Epithelial cell of esophagus (primary cell): ENCODE measurements at places on chromosomes 3 and 15.

GRCh38 chr15:39061952-39062464 is 497.4 kb upstream of the RASGRP1 start:
- no peak for DNase-seq

GRCh38 chr3:71067977-71068654 is 515.4 kb downstream of the FOXP1 start:
- no peak for DNase-seq

DNA sequence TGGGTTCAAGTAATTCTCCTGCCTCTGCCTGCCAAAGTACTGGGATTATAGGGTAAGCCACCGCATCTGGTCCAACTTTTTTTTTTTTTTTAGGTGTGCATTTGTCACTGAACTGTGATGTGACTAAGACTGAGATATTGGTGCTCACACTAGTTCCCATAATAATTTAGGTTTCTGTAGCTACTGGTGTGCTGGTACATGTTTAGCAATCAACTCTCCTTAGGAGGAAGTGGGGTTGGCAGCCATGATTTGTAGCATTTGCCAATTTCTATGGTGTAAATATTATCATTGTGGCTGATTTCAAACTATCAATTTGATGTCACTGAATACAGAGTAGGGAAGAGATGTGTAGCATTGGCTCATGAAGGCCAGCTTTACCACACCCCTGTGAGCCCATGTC is 372.7 kb downstream of the EDEM1 start:
- no peak for DNase-seq

DNA sequence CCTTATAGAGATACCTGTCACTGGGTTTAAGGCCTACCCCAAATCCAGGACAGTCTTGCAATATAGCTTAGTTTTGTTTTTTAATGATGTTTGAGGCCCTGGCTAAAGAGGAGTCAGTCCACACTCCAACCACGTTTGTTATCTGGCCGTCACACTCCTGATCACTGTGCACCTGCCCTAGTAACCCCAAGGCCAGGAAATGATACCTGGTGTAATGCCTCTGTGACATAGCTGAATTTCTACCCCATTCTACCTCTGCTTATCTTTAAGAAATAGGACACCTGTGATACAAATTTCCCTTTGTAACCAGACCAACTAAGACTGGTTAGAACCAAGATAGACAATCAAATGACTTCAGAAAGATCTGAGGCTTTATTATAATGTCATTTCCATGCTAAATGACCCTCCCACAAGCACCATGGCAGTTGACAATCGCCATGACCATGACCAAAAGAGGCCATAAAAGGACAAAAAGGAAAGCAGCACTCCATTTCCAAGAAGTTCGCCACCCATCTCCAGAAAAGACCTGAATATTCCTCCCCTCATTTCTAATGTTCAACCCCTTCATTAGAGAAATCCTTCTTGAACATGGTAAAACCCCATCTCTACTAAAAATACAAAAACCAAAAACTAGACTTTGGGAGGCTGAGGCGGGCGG is 4.8 kb upstream of the RTP3 start:
- DNase-seq, result no peak

- no peak for DNase-seq
Measured at GRCh38 chr15:65385870-65386258, 8.1 kb upstream of the IGDCC3 start.

GRCh38 chr15:73745073-73745472 is 8.1 kb downstream of the INSYN1 start:
- DNase-seq, result peak; percentile 20

- no peak for DNase-seq
Measured at GRCh38 chr3:50117120-50117519, 28.4 kb downstream of the RBM5 start.

DNA sequence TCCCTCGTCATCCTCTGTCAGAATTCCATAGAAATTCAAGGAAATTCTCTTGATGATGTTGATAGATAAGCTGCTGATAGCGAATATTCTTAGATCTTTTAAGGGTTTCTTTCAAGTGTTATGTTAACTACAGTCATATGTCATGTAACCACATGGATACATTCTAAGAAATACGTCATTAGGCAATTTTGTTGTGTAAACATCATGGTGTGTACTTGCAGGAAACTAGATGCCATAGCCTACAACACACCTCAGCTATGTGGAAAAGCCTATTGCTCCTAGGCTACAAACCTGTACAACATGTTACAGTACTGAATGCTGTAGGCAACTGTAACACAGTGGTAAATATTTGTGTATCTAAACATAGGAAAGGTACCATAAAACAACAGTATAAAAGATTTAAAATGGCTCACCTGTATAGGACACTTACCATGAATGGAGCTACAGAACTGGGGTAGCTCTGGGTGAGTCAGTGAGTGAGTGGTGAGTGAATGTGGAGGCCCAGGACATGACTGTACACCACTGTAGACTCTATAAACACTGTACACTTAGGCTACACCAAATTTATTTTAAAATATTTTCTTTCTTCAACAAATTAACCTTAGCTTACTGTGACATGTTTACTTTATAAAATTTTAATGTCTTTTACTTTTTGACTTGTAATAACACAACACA is 34.6 kb downstream of the GLDN start:
- peak; percentile 84 for DNase-seq

- peak; percentile 34 for DNase-seq
Measured at GRCh38 chr3:69116897-69117296, 5.5 kb downstream of the LMOD3 start.

DNA sequence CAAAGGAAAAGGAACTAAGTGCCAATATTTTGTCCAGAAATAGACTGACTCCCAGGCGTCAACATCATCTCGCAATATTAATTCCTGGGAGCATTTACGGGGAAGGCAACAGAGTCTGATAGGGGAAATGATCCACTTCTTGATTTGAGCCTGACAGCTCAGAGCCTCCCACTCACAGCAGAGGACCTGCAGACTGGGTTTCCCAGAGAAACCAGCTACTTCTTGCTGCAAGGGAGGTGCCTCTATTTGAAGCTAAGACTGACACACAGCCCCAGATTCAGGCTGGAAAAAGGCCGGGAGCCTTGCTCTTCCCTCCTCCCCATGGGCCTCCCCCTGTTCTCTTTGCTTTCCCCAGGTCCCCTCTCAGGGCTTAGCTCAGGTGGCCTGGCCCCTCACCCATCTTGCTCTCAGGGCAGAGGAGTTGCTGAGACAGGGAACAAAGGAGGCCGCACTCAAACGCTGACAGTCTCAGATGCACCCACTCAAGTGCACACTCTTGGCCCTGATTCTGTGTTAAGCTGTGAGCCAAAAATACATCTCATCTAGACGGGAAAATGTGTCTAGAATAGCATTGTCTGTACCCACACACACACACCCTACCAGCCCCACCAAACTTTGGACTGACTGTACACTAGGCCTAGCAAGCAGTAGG is 49.8 kb upstream of the DCLK3 start:
- DNase-seq, result no peak

GRCh38 chr15:69215314-69216035 is 55.0 kb downstream of the GLCE start:
- DNase-seq, result no peak

GRCh38 chr15:23038726-23039142 is 635 bp downstream of the TUBGCP5 start:
- DNase-seq, result peak; percentile 63

GRCh38 chr3:133895208-133896001 is at the start of gene RAB6B:
Gene RAB6B (minus strand): TSS chr3:133895882. CDS start chr3:133895466, 416 bp downstream.
- peak; percentile 39 for DNase-seq

- DNase-seq, result no peak
Measured at GRCh38 chr3:157249606-157250005, 89.7 kb upstream of the CCNL1 start.
